Naive B cell (primary cell): ENCODE measurements at places on chromosomes 7 and 10.

DNA sequence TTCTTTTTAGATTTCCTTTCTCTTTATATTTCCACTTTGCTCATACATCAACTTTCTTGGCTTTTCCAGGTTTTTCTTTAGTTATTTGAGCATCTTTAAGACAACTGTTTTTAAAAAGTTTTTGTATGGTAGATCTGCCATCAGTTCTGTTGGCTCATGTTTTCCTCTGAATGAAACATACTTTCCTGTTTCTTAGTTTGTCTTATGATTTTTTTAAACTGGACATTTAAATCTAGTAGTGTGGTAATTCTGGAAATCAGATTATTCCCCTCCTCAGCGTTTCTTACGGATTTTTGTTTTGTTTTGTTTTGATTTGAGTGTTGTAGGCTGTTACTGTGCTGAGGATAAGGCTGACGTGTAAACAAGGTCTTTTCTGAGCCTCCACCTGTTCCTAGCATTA lies 33.8 kb upstream of the ITGB8 start:
- DNase-seq, result no peak

GRCh38 chr7:44911911-44912310 lies 26.6 kb upstream of the PURB start:
- no peak for DNase-seq

GRCh38 chr10:103184615-103185014 lies 8.5 kb downstream of the NT5C2 start:
- no peak for DNase-seq

- DNase-seq, result no peak
Measured at GRCh38 chr7:91212582-91212981, 51.7 kb upstream of the FZD1 start.

- no peak for DNase-seq
Measured at GRCh38 chr7:31896925-31897324, 173.3 kb downstream of the PDE1C start.

DNA sequence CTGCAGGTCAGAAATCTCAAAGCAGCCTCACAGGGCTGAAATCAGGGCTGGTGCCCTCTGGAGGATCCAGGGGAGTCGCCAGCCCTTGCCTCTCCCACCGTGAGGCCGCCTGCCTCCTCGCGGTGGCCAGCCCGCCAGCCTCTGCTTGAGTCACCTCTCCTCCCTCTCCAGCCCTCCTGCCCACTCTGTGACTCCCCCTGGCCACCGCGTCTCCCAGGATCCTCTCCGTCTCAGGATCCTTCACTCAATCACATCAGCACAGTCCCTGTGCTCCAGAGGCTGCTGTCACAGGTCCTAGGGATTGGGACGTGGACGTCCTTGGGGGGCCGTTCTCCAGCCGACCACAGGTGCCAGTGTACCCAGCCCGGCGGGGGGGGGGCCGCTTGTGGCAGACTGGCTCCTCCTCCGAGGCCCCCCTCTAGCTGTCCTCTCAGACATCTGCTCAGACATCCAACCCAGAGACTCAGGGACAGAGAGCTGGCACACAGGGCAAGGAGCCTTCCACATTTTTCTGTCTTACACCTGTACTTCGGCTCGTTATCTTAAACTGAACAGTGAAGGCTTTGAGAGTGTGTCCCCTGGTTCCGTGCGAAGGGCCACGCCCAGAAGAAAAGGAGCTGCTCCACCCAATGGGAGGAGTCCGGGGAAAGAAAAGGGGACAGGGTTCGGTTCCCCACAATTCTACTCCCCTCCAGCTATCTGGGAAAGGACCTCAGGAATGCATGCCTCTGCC lies 9.4 kb upstream of the PPP2R2D start:
- DNase-seq, result no peak

DNA sequence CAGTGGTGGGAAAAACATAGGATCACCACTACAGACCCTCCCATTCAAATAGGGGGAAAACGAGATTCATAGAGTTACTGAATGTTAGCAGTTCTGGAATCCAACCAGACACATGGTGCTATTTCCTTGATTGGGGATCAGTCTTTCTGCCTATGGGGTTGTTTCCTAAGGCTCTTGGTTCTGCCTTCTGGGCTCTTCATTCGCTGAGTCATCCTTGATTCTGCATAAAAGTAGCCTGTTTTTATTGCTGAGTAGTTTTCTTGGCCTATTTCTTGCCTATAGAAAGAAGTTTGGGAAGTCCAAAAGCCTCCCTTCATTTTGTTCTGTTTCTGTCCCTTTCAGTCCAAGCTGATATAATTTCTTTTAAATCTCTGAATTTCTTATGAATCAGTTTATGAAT lies 99.3 kb upstream of the OIT3 start:
- no peak for DNase-seq

DNA sequence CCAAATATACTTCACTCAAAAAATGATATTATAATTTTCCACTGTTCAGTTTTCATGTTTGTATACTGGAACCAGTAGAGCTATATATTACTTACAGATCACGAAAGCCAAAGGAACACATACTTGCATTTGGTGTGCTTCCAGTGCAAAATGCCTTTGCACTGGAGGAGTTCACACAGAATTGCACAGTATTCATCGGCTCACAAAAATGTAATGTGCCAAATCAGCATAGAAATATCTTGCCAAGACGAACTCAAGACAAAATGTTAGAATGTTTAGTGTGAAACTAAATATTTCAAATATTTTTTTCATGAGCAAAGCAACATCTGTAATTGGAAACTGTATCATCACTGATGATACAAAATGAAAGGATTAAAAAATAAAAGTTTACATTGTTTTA lies 646.2 kb upstream of the SEMA3D start:
- no peak for DNase-seq

DNA sequence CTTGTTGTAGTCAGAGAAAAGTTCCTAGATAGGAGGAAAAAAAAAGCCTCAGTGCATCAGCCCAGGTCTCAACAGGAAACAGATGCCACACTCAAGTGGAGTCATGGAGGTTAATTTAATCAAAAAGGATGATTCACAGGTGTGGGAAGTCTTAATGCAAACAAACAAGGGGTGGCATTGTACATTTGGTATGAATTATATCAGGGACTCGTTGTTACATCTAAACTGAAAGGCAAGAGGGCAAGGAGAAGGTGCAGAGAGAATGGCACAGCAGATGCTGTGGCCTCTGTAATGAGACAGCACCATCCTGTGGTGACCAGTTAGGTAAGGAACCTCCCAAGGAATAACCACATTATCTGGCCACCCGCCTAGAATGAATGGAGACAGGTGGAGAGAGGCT lies 133.7 kb downstream of the PTPRZ1 start:
- DNase-seq, result no peak

GRCh38 chr10:122293156-122293960 lies 22.3 kb downstream of the BTBD16 start:
- DNase-seq, result no peak

DNA sequence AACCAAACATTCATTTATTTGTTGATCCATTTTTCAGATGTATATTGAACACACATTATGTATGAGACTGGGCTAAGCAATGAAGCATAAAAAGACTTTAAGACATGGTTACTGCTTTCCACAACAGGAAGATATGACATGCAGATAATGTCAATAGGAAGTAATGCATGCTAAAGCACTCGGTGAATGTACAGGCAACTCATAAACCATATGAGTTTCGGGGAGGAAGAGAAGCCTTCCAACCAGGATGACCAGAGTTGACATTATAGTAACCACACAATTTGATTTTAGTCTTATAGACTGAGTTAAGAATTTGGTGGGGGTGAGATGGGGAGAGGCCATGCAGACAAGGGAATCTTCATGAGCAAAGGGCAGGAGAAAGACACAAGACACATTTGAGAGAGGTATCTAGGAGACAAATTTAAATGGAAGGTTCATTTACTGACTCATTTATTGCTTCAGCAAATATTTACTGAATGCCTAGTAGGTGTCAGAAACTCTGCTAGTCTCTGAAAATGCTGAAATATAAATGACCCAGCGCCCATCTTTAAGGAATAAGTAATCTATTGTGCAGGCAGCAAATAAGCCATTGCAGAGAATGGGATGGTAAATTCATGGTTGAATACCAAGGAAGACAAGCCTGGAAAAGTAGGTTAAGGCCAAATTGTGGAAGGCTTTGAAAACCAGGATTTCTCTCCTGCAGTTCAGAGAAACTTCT lies 19.0 kb upstream of the SLK start:
- no peak for DNase-seq

GRCh38 chr7:21671859-21672258 lies 129.0 kb downstream of the DNAH11 start:
- DNase-seq, result no peak

- DNase-seq, result no peak
Measured at GRCh38 chr10:79601939-79602338, 8.8 kb upstream of the SFTPA1 start.

DNA sequence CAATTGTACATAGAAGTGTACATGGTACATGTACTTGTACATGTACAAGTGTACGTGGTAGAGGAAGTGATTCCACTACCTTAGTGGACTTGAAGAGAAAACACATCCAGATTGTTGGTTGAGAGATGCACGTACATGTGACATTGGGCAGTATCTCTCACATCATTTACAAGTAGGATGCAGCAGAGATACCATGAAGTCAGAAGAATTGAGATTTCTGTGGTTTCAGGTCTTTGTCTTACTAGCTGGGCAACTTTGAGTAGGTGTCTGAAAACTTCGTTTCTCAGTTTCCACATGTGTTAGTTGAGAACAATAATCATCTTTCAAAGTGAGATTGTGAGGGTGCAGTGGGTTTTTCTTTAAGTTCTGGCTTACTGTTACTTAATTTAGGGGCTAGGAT lies 21.5 kb downstream of the CLDN12 start:
- DNase-seq, result no peak

DNA sequence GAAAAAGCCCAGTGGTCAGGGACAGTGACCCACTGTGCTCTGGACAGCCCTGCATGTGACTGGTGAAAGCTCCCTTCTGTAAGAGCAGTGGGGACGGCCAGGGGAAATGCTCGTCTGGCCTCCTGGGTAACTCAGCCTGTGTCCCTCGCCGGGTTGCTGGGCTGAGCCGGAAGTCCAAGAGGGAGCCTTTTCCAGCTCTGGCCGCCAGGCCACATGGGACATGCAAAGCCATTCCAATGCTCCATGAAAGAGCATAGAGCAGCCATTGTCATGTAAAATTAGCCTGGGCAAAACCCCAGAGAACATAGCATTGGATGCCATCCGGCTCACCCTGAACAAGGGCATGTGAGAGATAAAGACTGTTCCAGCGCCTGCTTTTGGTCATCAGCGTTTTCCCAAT lies 64.9 kb upstream of the ADRB1 start:
- DNase-seq, result no peak

DNA sequence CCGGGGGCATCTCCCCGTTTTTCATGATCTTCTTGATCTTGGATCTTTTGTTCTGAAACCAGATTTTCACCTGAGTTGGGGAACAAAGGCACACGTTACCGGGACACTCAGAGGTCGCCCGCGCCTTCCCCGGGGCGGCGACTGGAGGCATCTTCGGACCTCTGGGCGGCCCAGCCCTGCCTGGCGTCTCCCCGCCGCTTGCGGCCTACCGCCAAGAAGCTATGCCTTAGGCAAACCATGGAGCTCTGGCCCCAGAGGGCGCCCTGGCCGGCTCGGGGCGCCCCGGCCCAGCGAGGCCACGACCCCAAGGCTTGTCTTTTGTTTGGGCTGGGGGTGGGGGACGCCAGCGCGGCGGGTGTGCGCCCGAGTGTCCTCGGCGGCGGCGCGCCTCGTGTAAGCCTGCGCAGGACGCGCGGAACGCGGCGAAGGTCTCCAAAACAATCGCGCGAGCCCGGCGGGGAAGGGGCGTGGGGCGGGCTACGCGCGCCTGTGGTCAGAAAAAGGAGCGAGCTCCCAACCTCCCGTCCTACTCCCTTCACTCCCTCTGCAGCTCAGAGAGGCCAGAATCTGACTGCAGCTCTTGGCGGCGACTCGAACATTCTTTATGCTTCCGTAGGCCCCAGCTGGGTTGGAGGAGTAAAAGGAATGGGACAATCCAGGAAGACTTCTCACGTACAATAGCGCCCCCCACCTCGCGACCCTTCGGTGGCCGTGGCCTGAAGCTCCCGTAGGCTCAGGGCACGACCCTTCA lies 3.5 kb downstream of the DLX5 start:
- no peak for DNase-seq

DNA sequence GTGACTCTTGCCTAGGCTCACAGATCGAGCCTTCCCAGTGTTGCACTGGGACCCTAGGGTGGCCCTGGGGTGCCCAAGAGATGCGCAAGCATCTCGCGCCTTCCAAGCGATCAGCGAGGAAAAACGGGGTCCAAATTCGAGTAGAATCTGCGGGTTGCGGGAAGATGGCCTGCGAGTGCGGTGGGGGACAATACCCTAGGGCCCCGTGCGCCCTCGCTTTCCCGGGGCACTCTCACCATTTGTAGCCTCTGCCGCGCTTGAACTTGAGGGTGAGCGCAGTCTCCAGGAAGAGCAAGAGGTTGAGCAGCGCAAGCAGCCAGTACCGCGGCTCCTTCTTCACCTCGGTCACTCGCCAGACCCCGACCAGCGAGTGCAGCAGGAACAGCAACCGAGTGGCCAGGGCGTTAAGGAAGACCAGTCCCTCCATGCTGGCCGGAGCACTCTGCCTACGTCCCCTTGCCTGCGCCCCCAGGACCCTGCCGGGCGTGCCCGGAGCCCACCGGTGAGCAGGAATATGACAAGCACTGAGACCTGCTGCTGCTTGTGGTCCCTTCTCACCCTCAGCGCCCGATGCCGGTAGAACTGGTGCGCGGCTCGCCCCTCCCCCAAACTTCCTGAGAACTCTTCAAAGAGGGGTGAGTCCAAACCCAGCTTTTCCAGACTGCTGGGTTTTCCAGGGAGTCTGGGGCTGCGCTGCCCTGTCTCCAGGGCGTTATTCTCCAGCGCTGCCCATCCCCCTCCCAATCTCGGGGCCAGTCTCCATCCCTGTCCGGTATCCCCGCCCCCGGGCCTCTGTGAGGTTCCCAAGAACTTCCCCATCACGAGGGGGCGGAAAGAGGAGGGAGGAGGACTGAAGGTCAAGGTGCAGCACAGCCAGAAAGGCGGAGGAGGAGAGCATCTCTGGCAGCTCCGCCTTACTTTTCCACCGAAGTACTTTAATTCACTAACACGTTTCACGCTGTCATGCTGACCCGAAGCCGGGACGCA lies at the start of gene TMEM26:
Gene TMEM26, minus strand, starts transcription at position 727 of the 987 bp plus-strand sequence. Its CDS starts 300 bp downstream, at position 427.
- DNase-seq, result no peak

- no peak for DNase-seq
Measured at GRCh38 chr7:132450188-132450587, 126.1 kb downstream of the PLXNA4 start.

DNA sequence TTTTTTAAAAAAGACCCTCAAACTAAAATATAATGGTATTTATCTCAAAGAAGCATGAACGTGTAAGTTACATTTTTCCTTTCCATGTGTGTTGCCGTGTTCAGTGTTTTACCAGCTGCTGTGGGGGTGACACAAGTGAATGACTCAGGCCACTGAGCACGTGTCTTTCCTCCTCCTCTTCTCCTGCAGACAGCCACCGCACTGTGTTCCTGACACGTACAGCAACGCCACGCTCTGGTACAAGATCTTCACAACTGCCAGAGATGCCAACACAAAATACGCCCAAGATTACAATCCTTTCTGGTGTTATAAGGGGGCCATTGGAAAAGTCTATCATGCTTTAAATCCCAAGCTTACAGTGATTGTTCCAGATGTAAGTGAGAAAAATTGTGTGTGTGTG lies 29.7 kb downstream of the TMEM248 start:
- DNase-seq, result no peak

- no peak for DNase-seq
Measured at GRCh38 chr7:116741625-116742316, 69.8 kb downstream of the MET start.
